ENCODE measurements at places on chromosomes 2 and 18. TPM values are rescaled to one million over a fixed set of nuclear protein-coding genes. Genes with fewer than 3 reads are reported as not detected.

The DSG1 gene
- polyA plus RNA-seq = 0.06 TPM

The C18orf54 gene
- 11.0 TPM for polyA plus RNA-seq

The CYP26B1 gene
- 12.6 TPM for polyA plus RNA-seq

The RFX8 gene
- polyA plus RNA-seq = 1.00 TPM

The KCNJ13 gene
- 3.4 TPM for polyA plus RNA-seq

The ANKRD30B gene
- polyA plus RNA-seq = 0.12 TPM

DNA sequence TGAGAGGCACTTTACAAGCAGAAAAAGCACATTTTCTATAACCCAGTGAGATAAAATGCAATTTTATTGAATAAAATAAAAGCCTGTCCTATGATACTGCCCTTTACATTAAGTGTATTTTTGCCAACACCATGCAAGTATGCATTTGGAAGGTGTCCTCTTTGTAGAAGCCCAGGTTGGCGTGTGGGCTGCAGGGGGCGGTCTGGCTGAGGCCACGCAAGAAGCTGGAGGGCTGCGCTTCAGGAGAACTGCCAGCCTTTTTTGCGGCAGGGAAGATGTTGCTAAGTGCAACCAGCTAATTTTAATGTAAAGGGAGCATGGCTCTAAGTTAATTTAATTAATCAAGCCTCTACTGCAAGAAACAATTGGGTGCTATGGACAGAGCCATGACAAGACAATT, 562.8 kb upstream of the SALL3 start:
- DNase-seq = no peak

- no peak for DNase-seq
Measured at GRCh38 chr2:7140306-7140705, 223.1 kb downstream of the RNF144A start.

DNA sequence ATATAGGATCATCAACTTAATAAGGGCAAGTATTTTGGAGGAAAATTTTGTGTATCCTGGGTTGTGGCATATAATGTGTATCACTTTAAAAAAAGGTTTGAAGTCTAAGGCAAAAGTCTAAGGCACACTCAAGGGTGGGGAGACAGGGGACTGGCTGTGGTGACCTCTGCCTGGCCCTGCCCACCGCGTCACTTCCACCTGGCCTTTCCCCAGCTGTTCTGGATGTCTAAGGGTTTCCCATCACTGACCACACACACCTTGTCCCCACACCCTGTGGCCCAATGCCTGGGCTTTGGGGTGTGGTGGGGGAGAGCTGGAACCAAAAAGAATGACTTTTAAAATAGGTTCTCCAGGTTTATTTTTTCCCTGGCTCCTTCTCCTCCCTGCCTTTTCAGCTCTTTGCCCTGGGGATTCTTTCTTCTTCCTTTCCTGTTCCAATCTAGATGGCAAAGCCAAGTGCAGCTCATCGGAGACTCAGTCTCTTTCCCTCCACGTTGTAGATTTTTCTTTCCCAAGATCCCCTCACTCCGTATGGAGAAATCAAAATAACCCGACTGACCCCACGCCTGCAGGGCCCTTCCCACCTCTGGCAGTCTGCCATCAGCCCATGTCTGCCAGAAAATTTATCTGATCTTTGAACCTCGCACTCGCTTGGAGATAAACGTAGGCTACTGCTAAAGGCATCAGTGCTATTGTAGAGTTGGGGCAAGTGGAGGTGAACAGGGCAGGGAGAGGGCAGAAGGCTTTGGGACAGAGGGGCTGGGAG, 257.2 kb downstream of the DYSF start:
- no peak for DNase-seq

- no peak for DNase-seq
Measured at GRCh38 chr2:99836690-99837605, 305.4 kb downstream of the AFF3 start.

DNA sequence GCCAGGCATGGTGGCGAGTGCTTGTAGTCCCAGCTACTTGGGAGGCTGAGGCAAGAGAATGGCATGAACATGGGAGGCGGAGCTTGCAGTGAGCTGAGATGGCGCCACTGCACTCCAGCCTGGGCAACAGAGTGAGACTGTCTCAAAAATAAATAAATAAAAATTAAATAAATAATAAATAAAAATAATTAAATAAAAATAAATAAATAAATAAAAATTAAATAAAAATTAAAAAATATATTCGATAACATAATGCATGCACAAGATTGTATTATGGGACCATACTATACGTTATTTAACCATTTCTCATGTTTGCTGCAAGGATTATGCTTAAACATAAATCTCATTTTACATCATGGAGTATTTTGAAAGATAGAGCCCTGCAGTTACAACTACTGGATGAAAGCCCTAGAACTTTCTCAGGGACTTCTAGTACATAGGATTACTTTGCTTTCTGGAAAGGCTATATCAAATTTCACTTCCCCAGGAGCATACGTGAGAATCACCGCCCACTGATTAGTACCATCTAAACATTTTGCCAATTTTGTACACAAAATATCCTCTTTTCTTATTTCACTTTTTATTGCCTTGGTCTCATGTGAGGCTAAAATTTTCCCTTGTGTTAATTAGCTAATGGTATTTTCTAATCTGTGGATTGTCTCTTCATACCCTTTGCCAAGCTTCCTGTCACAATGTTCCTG, 234.3 kb upstream of the LYPD1 start:
- no peak for DNase-seq

- DNase-seq = no peak
Measured at GRCh38 chr18:35522130-35522959, 24.6 kb upstream of the INO80C start.

GRCh38 chr2:239285071-239285931, 115.5 kb downstream of the HDAC4 start:
- DNase-seq = no peak

DNA sequence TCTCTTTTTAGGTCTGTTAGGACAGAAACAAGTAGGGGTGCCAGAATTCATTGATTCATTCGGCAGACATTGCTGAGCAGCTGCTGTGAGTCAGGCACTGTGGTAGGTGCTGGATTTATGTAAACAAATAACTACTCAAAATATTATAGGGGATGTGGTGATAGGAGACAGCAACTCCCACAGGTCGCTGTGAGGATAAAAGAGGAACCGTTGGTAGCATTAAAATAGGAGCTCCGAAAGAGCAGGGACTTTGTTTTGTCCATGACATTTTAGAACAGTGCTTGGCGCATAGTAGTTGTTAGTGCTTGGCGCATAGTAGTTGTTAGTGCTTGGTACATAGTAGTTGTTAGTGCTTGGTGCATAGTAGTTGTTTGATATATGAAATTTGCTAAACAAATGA, 29.2 kb downstream of the ATP6V1C2 start:
- no peak for DNase-seq

- DNase-seq = no peak
Measured at GRCh38 chr2:218570850-218571249, 2.2 kb downstream of the CNOT9 start.

DNA sequence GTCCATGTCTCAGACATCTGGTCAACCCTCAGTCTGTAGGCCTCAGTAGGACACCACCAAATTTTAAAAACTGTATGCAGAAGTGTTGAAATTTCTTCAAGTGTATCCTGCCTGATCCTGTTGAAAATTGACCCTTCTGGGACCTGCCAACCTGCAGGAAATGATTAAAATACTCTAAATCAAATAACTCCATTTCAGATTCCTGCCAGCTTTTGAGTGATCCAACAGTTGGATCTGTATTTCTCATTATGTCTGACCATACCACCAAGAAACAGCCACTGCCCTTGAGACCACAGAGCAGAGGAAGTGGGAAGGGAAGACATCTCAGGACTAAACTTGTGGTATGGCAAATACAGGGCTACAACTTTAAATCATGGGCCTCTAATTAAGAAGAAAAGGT, 113.4 kb downstream of the ANTXR1 start:
- no peak for DNase-seq

DNA sequence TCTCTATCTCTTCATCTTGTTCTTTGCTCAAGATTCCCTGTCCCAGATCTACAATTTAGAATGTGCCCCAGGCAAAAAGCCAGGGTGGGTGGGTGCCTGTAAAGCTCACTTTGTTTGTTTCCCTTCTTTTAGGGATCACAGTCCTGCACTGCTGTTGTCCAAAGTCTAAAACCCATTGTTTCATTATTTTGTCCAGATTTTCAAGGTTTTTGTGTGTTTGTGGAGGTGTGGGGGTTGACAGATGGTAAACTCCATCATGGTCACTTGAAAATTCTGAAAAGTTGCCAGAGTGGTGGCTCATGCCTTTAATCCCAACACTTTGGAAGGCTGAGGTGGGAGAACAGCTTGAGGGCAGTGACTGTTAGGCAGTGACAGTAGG, 41.5 kb downstream of the YES1 start:
- DNase-seq = no peak
